CD8-positive, alpha-beta T cell (primary cell): ENCODE measurements at places on chromosomes 12 and 14.
A peak's percentile ranks its signal among the peaks of the same experiment; 100 is the strongest.

- DNase-seq: no peak
Observed at GRCh38 chr12:107330831-107331431, 237.6 kb upstream of the CRY1 start.

DNA sequence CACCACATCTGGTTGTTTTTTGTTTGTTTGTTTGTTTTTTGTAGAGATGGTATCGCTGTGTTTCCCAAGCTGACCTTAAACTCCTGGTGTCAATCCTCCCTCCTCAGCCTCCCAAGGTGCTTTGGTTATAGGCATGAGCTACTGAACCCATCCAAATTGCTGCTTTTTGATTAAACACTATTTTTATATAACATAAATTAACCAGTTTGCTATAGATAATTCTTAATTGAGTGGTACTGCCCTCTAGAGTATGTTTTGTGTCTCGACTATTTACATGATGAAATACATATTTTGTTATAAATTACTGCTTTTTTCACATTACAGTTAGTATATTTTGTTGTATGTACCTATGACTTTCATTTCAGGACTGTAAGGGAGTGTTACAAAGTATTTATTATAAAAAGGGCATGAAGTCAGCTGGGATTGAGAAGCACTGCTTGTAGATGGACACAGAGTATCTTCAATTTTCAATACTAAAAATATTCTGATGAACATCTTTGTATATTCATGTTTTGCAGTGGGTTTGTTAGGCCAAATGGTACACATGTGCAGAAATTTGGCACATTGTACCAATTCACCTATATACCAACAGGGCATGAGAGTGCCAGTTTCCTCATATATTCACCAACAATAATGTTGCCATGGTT is 14.9 kb upstream of the SCAF11 start:
- no peak for DNase-seq

DNA sequence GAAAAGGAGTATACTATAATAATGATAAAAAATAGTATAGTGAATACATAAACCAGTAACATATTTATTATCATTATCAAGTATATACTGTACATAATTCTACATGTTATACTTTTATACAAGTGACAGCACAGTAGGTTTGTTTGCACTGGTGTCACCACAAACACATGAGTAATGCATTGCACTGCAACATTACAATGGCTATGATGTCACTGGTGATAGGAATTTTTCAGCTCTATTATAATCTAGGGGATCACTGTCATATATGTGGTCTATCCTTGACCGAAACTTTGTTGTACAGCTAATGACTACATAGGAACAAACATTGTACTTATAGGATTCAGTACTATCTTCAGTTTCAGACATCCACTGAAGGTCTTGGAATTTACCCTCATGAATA is 165.8 kb upstream of the SYT1 start:
- no peak for DNase-seq

DNA sequence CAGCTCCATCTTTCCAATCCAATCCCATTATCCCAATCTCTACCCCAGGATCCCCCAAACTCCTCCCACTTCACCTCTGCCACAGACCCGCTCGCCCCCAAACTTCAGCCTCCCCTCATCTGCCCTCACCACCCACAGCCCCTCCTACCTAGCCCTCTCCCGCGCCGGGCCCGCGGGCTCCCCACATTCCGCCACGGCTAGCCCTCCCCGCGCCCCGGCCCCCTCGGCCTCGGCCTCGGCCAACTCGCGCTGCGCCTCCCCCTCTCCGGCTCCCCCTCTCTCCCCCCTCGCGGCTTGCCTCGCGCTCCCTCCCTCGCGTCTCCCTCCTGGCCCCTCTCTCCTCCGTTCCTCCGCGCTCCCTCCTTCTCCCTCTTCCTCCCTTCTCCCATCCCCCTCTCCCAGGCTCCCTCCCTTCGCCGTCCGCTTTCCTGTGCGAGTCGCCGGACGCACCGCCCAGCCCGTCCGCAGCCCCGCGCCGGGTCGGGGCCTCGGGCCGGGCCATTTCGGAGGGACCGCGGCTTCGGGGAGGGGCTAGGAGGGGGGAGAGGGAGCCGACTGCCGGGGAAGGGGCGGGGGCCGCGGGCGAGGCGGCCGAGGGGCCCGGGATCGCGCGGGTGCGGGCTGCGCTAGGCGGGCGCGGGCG is at the start of gene ATN1:
ATN1 (plus strand) TSS at position 581 of the 643 bp plus-strand sequence. CDS start 6,043 bp downstream, outside the sequence.
- peak; percentile 63 for DNase-seq

- no peak for DNase-seq
Observed at GRCh38 chr14:55625481-55625880, 45.5 kb downstream of the KTN1 start.

GRCh38 chr12:62351326-62351725 is 91.1 kb downstream of the USP15 start:
- no peak for DNase-seq

DNA sequence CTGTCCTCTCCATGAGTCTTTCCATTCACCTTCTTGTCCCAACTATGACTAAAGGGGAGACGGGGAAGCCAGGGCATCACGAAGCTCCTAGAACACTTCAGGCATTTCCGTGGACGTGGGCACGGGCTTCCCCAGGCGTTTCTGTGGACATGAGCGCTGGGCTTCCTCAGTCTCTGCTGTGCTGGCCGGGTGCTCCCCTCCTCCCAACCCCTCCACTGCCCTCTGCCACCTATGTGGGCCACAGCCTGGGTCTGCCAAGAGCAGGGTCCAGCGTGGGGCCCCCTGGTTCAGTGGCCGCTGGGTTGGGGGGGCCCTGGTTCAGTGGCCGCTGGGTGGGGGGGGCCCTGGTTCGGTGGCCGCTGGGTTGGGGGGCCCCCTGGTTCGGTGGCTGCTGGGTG is 14.8 kb downstream of the HIP1R start:
- DNase-seq: no peak

DNA sequence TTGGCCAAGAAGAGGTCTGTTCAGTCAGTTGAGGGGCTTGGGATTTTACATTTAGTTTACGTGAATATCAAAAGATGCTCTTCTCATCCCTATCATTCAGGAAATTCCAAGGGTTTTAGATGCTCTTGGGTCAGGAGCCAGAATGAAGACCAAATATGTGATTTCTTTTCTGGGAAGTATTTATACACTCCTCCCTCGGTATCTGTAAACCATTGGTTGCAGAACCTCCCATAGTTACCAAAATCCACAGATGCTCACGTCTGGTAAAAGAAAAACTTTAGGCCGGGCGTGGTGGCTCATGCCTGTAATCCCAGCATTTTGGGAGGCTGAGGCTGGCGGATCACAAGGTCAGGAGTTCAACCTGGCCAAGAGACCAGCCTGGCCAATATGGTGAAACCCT is 75.9 kb downstream of the TNFAIP2 start:
- no peak for DNase-seq

DNA sequence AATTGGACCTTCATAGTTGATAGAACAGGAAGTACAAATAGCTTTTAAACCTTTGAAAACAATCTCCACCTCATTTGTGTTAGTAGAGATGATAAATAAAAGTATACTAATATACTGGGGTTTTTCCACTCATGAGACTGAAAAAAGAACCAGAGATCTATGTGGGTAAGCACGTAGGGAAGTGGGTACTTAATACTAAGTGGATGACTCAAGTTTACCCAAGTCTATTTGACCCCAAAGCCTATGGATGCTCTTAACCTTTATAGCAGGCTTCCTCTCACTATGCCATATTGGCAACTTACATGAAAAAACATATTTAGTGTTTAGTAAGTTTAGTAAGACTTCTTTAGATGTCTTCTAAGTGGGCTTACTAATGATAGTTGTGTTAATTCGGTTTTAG is 49.2 kb upstream of the CHPT1 start:
- no peak for DNase-seq

GRCh38 chr14:65387628-65388027 is 24.9 kb upstream of the FUT8 start:
- DNase-seq: no peak

DNA sequence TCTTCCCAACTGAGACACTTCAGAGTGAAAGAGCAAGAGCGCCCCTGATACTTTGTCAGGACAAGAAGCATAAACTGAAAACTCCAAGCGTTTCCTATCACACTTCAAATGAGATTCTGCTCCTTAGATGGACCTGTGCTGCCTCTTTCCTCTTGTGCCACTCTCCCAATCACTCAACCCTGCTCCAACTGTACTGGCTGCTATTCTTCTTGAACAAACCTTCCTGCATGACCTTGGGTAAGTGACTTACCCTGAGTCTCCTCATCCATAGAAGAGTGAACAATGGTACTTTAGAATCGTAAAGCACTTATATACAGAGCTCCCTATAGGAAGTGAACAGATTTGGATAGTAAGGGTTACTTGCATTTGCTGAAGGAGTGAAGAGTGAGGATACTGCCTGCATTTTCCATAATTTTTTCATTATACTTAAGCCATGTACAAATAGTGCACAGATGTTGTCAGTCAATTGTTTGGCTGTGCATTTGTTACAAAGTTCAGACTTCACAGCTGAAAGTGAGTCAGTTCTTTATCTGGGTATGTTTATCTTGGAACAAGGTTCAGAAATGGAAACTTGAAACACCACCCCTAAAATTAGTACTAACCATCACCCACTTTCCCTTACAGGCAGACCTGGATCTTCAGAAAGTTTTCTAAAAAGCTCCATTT is 10.8 kb downstream of the MTERF2 start:
- no peak for DNase-seq

DNA sequence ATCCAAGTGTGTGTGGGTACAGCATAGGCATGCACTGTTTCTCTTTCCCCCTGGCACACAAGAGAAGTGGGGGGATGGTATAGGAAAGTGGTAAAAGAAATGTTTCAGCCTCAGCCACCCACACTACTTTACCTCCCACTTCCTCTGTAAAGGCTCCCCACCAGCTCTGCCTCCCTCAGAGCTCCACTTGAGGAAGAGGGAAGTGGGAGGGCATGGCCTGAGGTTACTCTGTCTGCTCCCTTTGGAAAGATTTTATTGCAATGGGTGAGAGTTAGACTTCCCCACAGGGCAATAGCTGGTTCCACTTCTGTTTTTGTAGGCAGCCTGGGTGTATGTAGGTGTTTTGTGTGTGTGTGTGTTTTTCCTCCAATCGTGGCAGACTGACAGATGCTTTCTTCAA is 145.3 kb downstream of the SSPN start:
- no peak for DNase-seq

GRCh38 chr14:103164779-103165178 is 41.5 kb downstream of the TNFAIP2 start:
- no peak for DNase-seq

GRCh38 chr12:110639336-110640141 is 25.6 kb downstream of the TCTN1 start:
- no peak for DNase-seq

DNA sequence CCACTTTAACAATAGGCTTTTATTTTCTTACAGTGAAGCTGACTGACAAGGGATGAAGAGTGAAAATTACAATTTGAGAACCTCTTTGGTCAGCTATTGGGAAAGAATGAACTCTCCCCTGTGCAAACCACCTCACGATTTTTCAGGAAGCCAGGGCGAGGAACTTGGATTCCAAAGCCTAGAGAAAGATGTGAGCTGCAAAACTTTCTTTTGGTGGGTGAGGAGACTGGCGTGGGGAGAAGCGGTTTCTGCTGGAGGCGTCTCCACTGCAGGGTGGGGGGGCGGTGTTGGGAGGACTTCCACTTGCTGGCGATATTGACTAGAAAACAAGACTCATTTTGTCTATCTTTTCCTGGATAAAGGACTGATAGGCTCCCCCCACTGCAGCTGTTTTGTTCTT is 59.3 kb upstream of the VRK1 start:
- DNase-seq: no peak
